Fibroblast of skin of back (primary cell): ENCODE measurements at places on chromosomes 5 and 9.

GRCh38 chr5:111641533-111642233 is 115.3 kb downstream of the NREP start:
- peak; percentile 77 for DNase-seq

DNA sequence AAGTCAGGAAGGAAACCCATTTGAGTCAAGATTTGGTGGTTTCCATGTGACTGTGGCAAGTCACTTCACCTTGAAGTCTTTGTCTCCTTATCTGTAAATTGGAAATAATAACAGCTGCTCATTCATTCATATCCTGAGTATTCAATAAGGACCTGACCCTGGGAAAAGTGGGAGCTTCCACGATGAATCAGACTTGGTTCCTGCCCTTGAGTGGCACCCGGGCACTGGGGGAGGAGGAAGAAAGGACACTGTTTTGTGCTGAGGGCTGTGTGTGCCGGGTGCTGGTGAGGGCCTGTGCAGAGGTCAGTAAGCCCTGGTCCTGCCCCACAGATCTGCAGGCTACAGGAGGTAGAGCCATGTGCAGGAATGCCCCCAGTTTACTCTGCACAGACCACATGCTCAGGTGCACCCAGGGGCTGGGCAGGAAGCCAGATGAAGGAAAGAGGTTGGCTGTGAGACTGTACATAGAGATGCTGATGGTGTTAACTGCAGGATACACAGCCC is 6.8 kb downstream of the NDST1 start:
- DNase-seq: peak; percentile 86

GRCh38 chr9:126217797-126218196 is 108.8 kb upstream of the MVB12B start:
- no peak for DNase-seq

GRCh38 chr9:95096807-95097206 is 220.7 kb downstream of the FANCC start:
- no peak for DNase-seq

- peak; percentile 98 for DNase-seq
Measured at GRCh38 chr5:68046445-68046844, 169.1 kb upstream of the PIK3R1 start.

DNA sequence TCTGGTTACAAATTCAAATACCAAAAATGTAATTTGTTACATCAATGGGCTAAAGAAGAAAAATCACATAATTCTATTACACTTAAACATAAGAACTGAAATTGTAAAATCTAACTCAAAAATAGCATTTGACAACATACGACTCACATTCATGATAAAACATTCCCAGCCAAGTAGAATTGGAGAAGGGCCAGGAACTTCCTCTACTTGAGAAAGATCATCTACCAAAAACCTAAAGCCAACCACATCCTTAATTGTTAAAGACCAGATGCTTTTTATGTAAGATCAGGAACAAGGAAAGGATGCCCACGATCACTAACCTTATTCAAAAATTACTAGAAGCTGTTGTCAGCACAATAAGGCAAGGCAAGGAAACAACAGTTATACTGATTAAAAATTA is 1819.8 kb upstream of the C9orf72 start:
- DNase-seq: peak; percentile 47

DNA sequence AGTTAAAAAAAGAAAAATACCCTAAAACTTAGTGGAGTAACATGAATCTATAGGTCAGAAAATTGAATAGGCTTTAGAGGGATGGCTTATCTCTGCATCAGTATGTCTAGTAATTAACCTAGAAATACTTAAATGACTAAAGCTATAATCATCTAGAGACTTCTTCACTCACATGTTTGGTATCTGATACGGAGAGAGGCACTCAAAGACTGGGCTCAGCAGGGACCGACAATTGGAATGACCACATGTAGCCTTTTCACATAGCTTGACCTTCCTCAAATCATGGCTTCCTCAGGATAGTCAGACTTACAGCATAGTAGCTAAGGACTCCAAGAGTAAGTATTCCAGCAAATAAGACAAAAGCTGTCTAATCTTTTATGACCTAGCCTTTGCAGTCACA is 105.3 kb upstream of the RORB start:
- DNase-seq: no peak

DNA sequence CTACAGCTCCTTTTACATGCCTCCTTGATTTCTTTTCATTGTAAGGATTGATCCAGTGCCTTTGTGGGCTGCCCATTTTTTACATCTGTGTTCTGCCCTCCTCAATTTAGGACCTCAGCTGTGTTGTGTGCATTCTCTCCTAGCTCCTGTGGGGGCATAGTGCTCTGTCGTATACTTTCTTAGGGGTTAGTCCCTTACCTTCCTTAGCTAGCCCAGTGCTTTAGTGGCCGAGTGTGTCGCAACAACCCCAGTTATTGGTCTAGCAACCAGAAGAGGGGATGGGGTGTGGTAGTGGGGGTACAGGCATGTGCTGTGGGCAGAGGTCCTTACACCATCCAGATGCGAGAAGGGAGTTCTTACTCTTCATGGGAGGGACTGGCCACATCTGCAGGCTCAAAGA is 12.1 kb downstream of the MTRR start:
- no peak for DNase-seq

DNA sequence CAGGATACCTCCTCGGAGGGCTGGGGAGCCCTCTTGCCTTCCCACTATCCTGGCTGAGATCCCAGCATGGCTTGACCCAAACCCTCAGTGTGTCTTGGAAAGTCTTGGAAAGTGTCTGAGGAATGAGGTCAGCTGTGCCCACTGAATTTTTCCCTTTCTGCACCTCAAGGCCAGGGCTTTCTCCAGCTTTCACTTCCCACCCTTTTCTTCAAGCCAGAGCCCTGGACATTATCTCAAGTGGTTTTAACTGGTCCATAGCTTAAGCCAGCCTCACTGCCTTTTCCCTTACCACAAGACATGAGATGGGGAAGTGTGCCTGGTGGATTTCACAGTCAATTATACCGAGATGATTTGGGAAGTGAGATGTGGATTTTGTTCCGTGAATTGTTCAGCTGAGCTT is 35.7 kb upstream of the LHX2 start:
- no peak for DNase-seq

GRCh38 chr9:68961587-68961986 is 52.3 kb downstream of the PRKACG start:
- DNase-seq: no peak

GRCh38 chr5:118692811-118693342 is 295.5 kb downstream of the DTWD2 start:
- DNase-seq: no peak

GRCh38 chr9:105067895-105068580 is 140.1 kb upstream of the ABCA1 start:
- DNase-seq: peak; percentile 83

DNA sequence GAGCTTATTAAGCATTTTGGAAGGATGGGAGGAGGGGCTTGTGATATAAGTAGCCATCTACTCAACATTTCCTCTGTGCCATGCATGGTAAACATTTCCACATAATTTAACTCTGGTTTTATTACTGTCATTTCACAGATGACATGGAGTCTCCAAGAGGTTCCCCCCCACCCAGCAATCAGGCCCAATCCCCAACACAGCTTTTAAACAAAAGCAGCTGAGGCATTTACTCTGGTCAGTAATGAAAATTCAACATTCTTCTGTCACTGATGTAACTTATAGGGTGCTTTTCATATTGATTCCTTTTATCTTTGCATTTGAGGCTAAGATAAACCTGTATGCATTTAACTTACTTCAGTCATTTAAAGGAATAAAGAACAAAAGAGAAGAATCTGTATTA is 128.1 kb downstream of the COL23A1 start:
- DNase-seq: no peak

GRCh38 chr9:76414661-76415060 is 20.4 kb upstream of the RFK start:
- DNase-seq: no peak

DNA sequence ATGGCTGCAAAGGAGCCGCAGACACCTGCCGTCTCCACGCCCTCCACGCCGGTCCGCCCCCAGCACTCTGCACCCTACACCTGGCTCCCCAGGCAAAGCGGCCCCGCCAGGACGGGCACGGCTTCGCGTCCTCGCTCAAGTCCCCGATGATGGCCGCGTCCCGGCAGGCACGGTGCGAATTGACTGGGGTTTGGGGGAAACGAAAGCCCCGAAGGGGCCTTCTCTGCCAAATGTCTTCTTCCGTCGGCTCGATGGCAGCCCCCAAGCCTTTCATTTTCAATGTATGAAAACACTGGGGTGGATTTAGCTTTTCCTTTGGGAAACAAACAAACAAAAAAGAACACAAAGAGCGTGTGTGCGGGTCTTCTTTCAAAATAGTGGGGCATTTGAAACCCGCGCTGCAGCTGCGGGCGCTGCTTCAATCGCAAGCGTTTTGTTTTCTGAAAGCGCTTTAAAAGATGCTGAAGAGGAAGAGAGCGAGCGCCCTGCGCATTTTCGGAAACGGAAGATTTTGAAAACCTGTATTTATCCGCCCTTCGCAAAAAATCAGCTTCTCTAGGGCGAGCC is 160.0 kb downstream of the RMI1 start:
- peak; percentile 25 for DNase-seq

- DNase-seq: no peak
Measured at GRCh38 chr5:180082633-180083420, 11.3 kb upstream of the RNF130 start.

DNA sequence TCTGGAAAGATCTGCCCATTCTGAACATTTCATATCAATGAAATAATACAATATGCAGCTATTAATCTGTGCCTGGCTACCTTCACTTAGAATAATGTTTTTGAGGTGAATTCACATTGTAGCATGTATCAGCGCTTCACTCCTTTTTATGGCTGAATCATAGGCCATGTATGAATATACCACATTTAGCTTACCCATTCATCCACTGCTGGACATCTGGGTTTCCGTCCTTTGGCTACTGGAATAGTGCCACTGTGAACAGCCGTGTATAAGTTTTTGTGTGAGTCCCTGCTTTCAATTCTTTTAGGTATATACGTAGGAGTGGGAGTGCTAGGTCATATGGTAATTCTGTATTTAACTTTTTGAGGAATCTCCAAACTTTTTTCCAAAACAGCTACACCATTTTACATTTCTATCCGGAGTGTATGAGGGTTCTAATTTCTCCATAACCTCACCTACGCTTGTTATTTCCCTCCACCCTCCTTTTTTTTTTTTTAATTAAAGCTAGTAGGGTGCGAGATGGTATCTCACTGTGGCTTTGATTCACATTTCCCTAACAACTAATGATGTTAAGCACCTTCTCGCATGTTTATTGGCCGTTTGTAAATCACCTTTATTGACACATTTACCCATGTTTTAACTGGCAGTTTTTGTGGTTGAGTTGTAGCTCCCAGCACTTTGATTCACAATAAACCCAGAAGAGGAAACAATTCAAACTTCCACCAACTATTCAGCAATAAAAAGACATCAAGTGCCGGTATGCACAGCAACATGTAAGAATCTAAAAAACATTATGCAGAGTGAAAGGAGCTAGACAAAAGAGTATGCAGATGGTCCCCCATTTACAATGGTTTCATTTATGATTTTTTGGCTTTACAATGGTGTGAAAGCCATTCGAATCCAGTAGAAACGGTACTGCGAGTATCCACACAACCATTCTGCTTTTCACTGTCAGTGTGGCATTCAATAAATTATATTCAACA is 8.1 kb downstream of the SEMA4D start:
- no peak for DNase-seq

DNA sequence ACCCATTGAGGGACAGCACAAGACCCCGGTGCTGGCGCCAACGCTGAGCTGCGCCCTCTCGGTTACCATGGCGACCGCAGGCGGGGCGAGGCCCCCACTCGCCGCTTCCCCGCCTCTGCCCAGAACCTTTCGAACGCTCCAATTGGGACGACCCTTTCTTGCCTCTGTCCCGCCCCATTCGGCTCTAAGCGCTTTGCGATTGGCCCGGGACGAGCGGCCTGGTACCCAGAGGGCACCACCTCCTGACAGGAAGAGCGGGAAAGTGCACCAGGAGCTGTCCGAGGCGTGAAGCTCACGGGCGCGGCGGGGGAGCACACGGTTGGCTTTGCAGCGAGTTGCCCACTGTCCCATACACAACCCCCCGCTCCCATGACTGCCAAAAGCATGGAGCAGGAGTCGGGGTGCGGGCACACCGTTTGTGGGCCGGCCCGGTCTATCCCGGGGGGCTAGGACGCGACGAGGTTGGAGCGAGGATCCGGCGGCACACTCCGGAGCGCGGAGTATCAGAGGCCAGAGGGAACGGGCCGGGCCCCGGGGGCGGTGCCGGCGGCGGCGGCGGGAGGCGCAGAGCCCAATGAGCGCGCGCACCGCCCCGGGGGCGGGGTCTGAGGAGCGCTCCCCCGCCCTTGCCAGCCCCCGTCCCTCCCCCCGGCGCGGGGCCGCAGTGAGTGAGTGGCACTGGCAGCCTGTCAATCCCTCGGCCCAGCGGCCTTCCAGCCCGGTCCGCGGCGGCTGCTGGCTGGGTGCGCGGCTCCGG is 978 bp upstream of the PBX3 start:
- DNase-seq: peak; percentile 97

DNA sequence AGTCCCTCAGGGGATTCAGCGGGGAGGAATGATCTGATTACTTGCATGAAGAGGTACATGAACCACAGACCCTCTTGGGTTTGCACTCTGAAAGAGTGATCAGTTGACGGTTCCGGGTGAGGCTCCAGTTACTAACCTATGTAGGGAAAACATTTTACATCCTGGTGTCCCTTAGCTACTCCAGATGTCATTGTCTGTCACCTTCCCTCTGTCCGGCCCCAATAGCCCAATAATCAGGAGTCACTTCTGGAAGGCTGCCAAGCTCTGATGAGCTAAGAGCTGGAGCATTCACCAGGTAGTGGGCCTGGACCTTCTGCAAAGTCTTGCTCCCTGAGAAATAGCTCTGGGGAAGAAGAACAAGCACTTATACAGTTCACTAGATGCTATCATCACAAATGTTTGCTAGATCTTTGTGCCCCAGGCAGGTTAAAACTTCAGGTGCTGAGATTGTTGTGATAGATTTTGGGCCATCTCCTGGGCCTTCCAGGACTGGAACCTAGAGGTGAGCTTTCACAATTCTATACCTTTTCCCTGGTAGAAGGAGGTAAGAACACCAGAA is 64.5 kb downstream of the ENTREP1 start:
- no peak for DNase-seq

GRCh38 chr5:12870872-12871539 is 966.8 kb upstream of the CTNND2 start:
- DNase-seq: no peak

- DNase-seq: no peak
Measured at GRCh38 chr5:1731091-1731639, 68.5 kb downstream of the MRPL36 start.

- no peak for DNase-seq
Measured at GRCh38 chr9:117081641-117082317, 333.1 kb downstream of the ASTN2 start.

- peak; percentile 71 for DNase-seq
Measured at GRCh38 chr5:148846930-148847329, 20.5 kb downstream of the ADRB2 start.

DNA sequence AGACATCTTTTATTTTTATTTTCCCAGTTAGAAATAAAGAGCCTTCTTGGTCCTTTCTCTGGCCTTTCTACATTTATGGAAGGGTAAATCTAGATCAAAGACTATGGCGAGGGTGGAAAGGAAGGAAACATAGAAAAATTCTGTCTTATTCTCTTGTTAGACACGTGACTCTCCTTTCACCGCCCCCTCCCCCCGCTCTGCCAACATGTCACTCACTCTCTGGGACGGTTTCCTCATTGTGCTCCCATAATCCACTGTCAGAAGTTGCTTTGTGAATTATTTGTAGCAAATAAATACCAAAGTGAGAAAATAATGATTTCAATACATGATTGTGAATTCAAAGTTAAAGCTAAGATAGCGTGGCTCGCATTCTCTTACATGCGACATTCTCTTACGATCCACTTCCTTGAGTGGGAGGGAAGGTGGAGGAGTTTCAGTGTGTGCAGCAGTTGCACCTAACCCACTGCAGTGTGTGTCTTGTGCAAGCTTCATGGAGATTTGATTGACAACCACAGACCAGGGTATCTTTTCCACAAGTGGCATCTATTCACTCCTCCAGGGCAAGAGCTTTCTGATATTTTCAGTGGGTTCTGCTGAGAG is 423.0 kb upstream of the KIF2A start:
- no peak for DNase-seq
